AG09319 (cell line): ENCODE measurements at places on chromosomes 13 and 19.
A peak's percentile ranks its signal among the peaks of the same experiment; 100 is the strongest.

GRCh38 chr13:86082121-86082520 lies 282.9 kb upstream of the SLITRK6 start:
- no peak for DNase-seq

- DNase-seq: no peak
These were observed 10.2 kb downstream of the ENOX1 start for GRCh38 chr13:43776501-43777079.

DNA sequence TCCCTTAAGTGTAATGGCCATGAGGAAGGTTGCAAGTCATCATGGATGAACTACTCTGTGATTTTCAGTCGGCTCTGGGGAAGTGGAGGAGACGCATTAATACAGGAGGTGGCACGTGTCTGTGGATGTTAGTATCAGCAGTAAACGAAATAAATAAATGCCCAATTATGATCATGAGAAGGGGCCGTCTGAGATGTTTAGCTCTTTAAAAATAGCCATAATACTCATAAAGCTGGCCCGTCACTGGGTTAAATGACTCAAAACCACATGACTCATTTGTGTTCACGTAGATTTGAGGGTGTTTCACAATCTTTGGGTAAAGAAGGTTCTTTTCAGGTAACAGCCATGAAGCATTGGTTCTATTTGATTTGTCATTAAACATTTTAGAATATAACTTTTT lies 620.6 kb downstream of the GPC6 start:
- DNase-seq: no peak

GRCh38 chr13:81017513-81018152 lies 676.7 kb upstream of the SPRY2 start:
- DNase-seq: no peak

DNA sequence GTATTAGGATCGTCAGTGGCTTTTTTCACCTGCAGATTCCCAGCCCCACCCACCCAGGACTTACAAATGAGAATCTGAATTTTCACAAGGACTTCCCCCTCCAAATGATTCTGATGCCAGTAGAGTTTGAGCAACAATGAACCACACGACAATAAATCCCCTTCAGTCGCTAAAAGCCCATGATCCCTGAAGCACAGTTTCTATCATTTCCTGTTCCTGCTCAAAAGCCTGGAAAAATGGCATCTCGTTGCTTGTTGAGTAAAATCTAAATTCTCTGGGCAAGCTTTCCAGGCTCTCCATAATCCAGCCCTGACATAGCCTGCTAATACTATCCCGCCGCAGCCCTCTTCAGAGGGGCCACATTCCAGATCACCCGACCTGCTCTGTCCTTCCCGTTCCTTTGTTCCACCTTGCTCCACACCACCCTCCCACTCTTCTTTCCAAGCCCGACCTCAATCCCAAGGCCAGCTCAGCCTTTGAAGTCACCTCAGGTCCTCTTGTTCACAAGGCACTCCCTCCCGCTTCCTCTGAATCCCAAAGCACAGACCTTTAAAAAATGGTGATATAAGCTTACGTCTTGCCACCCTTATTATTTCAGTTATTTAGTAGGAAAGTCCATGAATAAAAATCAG lies 67.9 kb downstream of the NUFIP1 start:
- no peak for DNase-seq

GRCh38 chr13:103573446-103573845 lies 507.2 kb upstream of the SLC10A2 start:
- DNase-seq: no peak

DNA sequence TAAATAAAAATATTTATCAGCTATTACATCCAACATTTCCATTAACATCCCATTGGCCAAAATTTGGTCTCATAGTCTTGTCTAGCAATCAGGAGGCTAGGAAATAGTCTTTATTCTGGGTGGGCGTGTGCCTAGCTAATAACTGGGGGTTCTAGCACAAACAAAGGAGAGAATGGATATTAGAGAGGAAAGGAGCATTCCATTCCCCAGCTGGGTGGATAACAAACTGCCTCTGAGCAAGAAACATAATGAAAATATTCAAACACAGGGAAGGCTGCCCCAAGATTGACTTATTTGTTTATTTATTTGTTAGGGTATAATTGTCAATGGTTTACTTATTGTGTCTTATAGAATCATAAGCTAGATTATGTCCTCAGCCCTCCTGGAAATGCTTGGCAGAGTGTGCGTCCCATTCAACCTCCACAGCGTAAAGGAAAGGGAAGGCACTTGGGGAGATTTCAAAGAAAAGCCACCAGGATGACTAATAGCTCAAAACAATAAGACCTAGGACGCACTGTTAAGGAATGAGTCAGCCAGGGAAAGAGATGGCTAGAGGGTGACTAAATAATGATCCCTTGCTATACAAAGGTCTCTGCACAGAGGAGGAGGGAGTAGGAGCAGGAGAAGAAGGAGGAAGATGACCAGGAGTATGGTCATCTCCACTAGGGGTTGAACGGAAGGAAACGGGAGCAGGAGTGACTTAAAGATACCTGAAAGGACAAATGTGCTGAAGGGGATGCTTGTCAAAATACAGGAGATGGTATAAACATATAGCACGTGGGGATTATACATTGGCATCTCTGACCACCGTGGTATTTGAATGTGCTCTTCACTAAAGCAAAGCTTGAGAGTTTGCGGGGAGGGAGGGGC lies 23.5 kb upstream of the USP12 start:
- DNase-seq: peak; percentile 46

- no peak for DNase-seq
These were observed 19.3 kb downstream of the ZNF100 start for GRCh38 chr19:21748088-21748487.

DNA sequence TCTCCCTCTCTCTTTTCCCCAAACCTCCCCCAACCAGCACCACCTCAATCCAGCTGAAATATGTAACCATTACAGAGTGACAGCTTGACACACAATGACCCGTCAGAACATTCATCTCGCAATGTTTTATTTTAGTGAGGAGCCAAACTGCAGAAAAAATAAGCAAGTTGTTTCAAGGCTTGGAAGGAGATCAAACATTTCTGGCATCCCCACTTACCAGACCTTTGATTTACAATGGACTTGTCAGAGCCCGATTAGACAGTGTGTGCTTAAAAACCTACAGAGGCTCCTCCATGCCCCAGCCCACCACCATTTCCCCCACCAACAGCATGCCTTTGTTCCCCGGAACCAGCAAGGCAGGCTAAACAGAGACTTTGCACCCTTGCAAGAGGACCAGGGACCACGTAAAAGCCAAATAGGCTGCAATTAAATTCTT lies 382.8 kb upstream of the ZNF507 start:
- DNase-seq: no peak

GRCh38 chr13:97539651-97540610 lies 106.0 kb downstream of the RAP2A start:
- no peak for DNase-seq

DNA sequence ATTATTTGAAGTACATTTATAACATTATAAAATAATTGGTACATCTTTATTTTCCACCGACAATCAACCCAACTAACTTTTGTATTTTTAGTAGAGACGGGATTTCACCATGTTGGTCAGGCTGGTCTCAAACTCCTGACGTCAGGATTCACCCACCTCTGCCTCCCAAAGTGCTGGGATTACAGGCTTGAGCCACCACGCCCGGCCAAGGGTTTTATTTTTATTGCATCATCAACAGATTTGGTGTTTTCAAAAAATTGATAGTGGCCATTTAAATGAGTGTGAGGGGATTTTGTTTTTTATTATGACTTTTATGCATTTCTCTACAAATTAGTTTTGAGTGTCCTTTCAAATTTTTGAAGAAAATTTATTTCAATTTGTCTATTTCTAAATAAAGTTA lies 10.6 kb downstream of the ZNF726 start:
- DNase-seq: no peak

GRCh38 chr13:89136678-89137077 lies 1465.5 kb downstream of the SLITRK5 start:
- no peak for DNase-seq

- no peak for DNase-seq
These were observed 11.2 kb downstream of the DKKL1 start for GRCh38 chr19:49374665-49375434.

DNA sequence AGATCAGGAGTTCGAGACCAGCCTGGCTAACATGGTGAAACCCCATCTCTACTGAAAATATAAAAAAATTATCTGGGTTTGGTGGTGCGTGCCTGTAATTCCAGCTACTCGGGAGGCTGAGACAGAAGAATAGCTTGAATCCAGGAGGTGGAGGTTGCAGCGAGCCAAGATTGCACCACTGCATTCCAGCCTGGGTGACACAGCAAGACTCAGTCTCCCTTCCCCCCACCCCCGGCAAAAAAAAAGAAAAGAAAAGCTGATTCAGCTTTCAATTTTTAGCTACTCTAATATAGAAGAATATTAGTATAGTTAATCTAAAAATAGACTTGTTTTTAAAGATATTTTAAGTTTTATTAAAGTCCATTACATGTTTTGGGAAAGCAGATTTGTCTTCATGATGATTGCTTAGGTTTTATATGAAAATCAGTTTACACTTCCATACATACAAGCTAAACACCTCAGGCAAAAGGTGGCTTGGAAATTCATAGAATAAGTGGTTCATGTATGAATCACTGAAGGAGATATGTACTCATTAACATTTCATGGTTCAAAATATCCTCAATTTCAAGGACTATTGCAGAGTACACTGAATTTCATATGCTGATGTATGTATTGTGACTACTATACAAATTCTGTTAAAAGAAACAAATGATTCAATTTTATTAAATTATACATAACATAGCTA lies 165.2 kb downstream of the TDRD3 start:
- DNase-seq: no peak

DNA sequence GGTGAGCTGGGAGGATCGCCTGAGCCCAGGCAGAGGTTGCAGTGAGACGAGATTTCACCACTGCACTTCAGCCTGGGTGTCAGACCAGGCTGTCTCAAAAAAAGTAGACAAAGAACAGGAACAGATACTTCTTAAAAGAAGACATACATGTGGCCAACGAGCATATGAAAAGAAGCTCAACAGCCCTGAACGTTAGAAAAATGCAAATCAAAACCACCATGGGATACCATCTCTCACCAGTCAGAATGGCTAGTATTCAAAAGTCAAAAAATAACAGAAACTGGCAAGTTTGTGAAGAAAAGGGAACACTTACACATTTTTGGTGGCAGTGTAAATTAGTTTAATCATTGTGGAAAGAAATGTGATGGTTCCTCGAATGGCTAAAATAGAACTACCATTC lies 3.0 kb upstream of the LGALS14 start:
- DNase-seq: no peak

- no peak for DNase-seq
These were observed 85.1 kb downstream of the C13orf42 start for GRCh38 chr13:51026016-51026415.

DNA sequence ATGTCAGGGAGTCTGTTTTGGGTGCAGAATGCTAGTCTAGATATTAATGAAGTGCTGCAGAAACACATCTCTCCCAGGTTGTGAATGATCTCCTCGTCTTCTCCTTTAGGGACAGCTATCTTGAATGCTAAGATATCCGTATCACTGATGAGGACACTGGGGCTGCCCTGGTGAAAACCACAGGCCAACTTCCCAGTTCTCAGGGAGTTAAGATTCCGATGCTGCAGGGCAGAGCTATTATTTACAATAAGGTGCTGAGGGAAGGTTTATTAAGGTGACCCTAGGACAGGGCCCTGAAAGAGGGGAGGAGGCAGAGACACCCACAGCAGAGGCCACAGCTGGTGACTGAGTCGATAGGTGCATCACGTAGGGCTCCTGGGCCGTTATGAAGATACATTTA lies 66.1 kb downstream of the TNFRSF19 start:
- DNase-seq: no peak

DNA sequence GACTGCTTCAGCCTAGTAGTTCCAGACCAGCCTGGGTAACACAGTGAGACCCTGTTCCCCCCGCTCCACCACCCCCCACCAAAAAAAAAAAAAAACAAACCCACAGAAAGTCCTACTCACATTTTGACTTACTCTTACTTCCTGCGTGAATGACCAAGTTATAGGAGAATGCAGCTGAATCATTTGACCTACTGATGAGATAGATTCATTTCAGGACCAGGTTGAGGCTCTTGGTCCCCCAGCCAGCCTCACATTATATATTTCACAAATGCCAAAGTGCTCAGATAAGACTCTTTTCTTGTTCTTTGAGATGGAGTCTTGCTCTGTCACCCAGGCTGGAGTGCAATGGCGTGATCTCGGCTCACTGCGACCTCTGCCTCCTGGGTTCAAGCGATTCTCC lies 70.2 kb downstream of the KLF5 start:
- DNase-seq: no peak

DNA sequence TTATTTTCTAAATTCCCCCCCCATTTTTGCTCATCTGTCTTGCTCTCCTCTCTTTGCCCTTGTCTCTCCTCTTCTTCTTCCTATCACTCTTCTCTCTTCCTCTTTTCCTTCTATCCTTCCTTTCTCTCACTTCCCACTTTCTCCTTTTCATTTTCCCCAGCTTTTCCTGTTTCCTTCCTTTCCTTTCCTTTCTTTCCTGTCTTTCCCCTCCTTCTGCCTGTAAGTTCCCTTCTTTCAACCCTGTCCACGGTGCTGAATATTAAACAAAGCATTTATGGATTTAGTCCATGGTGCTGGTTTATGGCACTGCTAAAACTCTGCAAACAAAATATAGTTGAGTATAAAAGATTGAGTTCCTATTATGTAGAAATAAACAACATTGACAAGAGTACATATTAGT lies 27.6 kb downstream of the SCEL start:
- no peak for DNase-seq

DNA sequence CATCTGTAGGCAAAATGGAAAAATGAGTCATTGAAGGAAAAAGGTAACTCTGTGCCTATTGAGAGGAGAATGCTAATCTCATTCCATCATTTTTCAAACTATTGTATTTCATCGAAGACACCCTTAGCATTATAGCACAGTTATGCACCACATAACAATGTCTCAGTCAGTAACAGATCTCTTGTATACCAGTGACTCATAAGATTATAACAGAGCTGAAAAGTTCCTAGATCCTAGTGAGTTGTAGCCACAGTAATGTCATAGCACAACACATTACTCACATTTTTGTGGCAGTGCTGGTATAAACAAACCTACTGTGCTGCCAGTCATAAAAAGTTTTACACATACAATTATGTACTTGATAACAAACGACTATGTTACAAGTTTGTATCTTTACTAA lies 1077.6 kb downstream of the DIAPH3 start:
- no peak for DNase-seq

DNA sequence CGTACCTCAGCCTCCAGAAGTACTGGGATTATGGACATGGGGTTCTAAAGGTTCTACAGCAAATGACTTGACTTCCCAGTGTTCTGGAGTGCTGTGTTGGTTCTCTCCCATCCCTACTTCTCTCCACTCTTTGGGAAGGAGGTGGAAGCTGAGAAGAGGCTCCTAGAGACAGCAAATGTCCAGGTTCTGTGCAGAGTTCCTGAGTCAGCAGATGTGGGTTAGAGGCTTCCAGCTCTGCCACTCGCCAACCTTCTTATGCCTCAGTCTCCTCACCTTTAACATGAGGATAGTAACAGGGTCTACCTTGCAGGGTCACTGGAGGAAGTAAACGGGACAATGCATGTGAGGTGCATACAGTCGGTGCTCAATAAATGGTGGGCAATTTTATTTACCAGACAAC lies 80.5 kb upstream of the VSTM2B start:
- no peak for DNase-seq

DNA sequence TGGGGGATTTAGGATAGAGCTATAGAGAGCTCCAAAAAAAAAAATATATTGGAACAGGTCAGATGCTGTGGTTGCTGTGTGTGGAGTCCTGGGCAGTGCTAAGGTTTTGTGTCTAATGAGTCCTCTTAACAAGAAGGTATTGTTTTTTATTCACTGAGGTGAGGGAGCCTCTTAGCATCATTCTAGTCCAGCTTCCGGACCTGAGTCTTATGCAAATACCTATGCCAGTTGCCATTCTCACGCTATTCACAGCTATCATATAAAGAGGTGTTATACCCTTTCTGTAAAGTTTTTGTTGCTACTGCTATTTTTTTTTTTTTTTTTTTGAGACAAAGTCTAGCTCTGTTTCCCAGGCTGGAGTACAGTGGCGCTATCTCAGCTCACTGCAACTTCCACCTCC lies 1.4 kb downstream of the NLRP2 start:
- DNase-seq: no peak
